ENCODE measurements at places on chromosomes 11 and 22. TPM values are rescaled to one million over a fixed set of nuclear protein-coding genes. Genes with fewer than 3 reads are reported as not detected.

The OR52A1 gene
- not detected for total RNA-seq

The OR10A2 gene
- total RNA-seq: not detected

The C11orf91 gene
- 0.33 TPM for total RNA-seq

The KRTAP5-10 gene
- not detected for total RNA-seq

The CUL5 gene
- 36.1 TPM for total RNA-seq

The RPS3 gene
- total RNA-seq: 1,567 TPM

The ALX4 gene
- total RNA-seq: 0.58 TPM

The SCGB1A1 gene
- not detected for total RNA-seq

The MAPK12 gene
- total RNA-seq: 27.1 TPM

The ART5 gene
- total RNA-seq: not detected

Data from smooth muscle cell of trachea (primary cell).